ENCODE measurements at places on chromosomes 11 and 22.

DNA sequence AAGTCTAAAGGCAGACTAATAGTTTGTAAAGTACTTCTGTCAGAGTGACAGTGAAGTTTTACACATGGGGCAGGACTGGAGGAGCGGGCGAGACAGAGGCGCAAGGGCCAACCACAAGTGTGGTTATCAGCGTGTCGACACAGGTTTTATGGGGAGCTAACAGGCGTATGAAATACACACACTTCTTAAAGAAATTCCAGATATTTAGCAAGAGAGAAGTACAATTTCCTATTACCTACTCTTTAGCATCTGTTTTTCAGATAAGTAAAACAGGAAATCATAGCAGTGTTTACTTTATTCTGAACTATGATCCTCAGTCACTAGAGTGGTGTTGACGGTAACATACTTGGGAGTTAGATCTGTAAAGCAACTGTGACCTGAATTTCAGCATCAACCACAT, 22.5 kb downstream of the VSIG10L2 start:
- no peak for DNase-seq

- DNase-seq: no peak
Measured at GRCh38 chr11:117356126-117356890, 28.7 kb downstream of the CEP164 start.

GRCh38 chr11:120513436-120514315, 2.1 kb downstream of the GRIK4 start:
- DNase-seq: no peak

GRCh38 chr11:107834995-107835394, 23.6 kb downstream of the SLC35F2 start:
- DNase-seq: no peak

GRCh38 chr11:99739464-99740089, 718.8 kb downstream of the CNTN5 start:
- peak; percentile 9 for DNase-seq

DNA sequence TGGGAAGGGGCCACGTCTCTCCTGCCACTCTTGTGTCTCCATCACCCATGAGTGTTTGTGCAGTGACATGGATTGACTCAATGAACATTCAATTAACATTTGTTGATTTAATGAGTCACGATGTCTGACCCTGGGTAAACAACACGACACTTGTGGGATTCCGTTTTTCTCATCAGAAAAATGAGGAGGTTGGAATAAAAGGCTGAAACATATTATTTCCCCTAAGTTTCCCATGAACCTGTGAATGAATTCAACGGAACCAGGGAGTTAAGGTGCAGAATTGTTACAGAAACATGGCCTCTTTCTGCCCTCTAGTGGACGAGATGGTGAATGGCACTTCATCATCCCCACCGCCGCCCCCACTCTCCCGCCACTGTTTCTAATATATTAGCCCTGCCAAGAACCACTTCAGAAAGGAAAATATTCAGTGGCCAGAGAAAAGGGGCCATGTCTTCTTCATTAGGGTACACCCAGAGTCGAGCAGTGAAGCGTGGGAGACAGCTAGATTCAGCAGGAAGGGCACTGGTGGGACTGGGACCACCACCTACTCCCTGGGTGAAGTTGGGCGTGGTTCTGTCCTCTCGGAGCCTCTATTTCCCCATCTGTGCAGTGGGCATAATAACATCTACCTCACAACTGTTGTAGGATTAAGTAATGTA, 46.3 kb upstream of the SYT13 start:
- peak; percentile 80 for DNase-seq

All from COLO829 (cell line).